Activated T-helper 1 cell treated with Interleukin-2 at 50 U/mL for 16 hours (primary cell): ENCODE measurements at places on chromosomes 2 and 18.

- DNase-seq, result no peak
Observed at GRCh38 chr18:76507830-76508385, 12.9 kb upstream of the ZNF516 start.

- no peak for DNase-seq
Observed at GRCh38 chr2:110166266-110166665, 38.5 kb downstream of the NPHP1 start.

DNA sequence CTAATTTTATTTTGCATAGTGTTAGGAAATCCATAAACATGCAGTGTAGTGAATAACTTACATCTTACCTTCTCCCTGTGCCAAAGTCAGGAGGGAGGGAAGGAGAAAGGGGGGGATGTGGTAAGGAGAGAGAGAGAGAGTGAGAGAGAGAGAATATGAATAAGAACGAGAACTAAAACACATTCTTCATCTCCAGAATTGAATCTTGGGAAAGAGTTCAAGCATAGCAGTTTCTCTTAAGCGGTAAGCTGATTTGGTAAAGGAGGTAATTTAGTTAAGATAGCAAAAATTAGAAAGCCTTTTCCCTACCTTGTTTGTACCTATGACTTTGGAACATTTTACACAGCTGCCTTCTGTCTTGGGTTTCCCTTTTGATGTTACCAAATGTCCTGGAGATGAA lies 15.7 kb downstream of the ERMN start:
- DNase-seq, result no peak

DNA sequence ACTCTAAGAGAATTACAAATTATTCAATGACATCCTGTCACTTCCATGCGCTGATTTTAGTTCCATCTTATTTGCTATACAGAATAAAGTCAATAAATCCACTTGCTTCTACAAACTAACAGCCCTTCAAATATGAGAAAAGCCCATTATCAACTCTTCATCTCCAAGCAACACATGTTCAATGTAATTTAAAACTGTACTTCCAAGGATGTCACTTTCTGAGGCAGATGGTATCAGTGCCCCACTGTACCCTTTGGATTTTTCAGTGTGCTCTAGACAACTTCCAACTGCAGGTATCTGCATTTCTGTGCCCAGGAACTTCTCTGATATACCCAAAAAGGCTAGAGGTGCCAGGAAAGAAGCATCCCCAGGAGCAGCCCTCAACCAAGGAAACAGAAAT lies 87.6 kb downstream of the SMAD2 start:
- DNase-seq, result no peak

DNA sequence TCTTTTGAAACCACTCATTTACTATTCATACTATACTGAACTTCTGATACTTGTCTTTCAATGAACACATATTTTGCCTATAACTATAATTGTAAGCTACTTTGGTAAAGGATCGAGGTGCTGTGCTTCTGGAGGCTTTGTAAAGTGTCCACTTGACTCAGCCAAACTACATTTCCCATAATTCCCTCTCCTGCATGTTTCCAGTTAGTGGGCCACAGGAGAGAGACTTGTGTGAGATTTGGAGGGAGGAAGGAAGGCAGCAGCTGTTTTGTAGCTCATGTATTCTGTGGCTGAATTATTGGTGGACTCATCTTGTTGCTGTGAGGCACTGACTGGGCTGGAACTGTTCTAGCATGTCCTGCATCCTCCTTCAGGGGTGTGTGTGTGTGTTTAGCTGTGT lies 328.8 kb downstream of the ARL6IP6 start:
- no peak for DNase-seq
